Muscle of back (tissue), 13 donors: ENCODE measurements at places on chromosomes 5 and 9. TPM values are rescaled to one million over a fixed set of nuclear protein-coding genes. Genes with fewer than 3 reads are reported as not detected.

DNA sequence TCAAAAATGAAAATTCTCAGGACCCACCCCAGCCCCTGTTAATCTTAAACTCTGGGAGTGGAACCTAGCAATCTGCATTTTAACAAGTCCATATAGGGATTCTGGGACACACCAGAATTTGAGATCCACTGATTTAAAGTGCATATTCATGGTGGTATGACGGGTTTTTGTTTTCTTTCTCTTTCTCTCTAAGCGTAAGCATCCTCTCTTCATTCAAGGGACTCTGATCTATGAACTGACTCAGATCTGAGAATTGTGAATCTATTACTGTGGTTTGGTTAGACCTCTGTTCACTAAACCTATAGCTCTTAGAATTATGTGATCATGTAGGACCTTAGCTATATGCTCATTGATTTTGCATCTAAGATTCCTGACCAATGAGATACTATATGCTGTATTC, 565.2 kb downstream of the CCDC171 start:
- DNase-seq, result no peak

DNA sequence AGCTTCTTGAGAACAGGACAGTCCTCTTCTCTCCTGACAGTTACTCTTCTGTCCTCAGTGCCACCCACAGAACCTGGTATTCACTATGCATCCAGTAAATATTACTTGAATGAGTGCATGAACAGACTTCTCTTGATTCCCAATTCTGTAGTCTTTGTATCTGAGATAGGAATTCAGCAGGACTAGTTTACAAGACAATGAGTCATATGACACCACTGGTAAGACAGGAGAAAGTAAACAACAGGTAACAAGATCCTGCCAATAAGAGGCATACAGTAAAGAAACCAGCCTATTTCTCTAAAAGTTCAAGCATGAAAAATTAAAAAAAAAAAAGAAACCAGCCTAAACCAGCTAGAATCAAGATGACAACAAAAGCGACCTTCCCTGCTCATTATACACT, 6.2 kb downstream of the ZNF883 start:
- no peak for DNase-seq

DNA sequence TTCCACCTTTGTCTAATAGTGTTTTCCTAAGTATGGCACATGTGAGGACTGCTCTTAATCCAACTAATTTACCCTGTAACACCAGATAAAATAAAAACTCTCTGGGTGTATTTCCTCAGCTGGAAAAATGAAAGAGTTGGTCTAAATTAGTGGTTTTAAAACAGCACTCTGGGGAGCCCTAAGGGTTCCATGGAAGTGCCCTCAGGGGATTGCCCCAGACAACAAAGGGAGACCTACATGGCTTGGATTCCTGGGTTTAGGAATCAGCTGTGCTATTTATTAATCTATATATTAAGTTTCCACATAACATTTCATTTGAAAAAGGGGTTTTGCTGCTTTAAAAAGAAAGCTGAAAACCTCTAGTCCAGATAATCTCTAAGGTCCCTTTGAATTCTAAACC, 20.2 kb downstream of the ADAMTS6 start:
- DNase-seq, result no peak

Gene FAM151B
- polyA plus RNA-seq, result 5.2 TPM

GRCh38 chr5:43233946-43234345, 41.9 kb downstream of the NIM1K start:
- DNase-seq, result no peak

DNA sequence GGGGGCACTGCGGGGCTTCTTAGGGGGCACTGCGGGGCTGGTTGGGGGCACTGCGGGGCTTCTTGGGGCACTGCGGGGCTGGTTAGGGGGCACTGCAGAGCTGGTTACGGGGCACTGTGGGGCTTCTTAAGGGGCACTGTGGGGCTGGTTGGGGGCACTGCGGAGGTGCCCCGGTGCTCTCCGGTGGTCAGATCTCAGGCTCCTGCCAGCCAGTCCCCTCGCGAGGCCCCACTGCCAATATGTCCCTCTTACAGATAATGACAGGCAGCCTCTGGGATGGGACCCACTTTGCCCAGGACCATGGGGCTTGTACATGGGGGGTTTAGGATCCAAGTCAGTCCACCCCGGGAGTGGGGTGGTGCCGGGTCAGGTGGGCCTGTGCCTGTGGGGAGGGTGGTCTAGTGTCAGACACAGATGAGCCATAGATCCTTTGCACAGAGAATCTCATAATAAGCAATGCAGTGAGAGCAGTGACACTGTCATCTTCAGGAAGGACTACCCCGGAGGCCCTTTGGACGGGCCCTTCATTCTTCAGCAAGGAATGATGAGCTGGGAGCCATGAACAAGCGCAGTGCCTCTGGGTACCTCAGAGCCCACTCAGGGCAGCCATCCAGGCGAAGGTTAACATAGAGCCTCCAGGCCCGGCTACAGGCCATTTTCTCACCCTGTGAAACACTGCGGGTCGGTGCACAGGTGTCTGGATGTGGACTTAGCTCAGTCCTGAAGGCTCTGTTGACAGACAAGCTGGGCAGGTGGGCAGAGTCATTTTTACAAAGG, 38.2 kb downstream of the COL5A1 start:
- DNase-seq, result no peak

DNA sequence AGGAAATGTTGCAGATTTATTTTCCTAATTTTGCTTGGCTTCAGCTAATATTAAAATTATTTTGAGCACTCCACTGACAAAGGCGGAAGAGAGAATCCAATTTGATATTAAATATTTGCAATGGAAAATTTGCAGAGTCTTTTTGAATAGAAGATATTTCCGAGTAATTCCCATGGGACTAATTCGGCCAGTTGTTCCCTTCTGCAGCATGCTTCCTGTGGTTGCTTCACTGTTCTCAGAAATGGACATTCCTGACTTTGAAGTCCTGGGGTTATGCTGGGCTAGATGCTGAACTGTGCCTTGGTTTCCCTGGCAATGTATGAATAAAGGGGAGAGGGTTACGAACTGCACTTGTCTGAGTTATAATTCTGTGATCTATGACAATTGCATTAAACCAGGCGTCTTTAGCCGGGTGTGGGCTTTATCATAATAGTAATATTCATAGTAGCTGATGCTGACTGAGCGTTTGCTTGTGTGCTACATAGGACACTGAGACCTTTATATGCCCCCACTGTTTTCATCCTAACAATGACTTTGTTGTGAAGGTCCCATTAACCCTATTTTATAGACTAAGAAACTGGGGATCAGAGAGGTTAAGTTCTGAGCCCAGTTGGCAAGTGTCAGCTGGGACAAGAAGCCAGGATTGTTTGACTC, 114.5 kb upstream of the SPRY4 start:
- peak; percentile 74 for DNase-seq

GRCh38 chr5:142900927-142901326, 130.8 kb downstream of the ARHGAP26 start:
- DNase-seq, result no peak

GRCh38 chr9:98280574-98280973, 25.1 kb upstream of the TBC1D2 start:
- no peak for DNase-seq

Gene TLX3
- not detected for polyA plus RNA-seq
